Stimulated activated CD4-positive, alpha-beta T cell treated with anti-CD3 and anti-CD28 coated beads, TNF-alpha, amount 100 ng/mL, for 24 hours (primary cell): ENCODE measurements at places on chromosomes 3 and 15.

- no peak for DNase-seq
These were observed 76.9 kb downstream of the RPN1 start for GRCh38 chr3:128573707-128574162.

GRCh38 chr15:88509321-88509720 lies 37.2 kb downstream of the DET1 start:
- no peak for DNase-seq

GRCh38 chr3:52176180-52176752 lies 21.7 kb upstream of the ALAS1 start:
- DNase-seq: no peak

DNA sequence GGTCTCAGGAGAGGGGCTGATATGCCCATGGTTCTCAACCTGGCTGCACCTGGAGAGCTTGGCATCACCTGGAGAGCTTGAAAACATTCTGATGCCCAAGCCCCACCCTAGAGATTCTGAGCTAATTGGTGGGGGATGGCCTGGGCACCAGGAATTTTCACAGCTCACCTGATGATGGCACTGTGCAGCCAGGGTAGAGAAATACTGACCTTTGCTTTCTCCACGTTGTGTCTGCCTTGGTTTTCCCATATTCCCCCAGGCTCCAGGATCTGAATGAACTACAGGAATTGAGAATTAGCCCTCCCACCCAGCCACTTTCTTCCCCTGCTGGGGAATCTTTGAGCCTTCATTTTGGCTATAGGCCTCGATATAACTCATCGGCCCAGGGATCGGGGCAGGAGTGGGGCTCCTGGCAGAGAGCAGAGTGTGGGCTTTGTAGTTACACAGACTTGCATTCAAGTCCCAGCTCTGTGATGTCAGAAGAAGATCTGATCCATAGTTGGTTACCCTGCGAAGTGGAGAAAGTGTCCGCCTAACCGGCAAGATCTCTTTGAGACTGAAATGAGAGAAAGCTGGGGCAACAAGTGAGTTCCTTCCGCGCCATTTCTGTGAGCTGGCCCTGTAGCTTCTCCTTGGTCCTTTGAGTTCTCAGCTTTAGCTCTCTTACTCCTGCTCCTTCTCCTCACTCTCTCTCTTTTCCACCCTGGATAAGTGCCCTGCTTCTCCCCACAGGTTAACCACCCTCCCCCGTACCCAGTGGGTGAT lies 33.1 kb upstream of the UBE2Q2 start:
- no peak for DNase-seq

- DNase-seq: no peak
These were observed 492.6 kb downstream of the GABRG3 start for GRCh38 chr15:27463525-27464088.

DNA sequence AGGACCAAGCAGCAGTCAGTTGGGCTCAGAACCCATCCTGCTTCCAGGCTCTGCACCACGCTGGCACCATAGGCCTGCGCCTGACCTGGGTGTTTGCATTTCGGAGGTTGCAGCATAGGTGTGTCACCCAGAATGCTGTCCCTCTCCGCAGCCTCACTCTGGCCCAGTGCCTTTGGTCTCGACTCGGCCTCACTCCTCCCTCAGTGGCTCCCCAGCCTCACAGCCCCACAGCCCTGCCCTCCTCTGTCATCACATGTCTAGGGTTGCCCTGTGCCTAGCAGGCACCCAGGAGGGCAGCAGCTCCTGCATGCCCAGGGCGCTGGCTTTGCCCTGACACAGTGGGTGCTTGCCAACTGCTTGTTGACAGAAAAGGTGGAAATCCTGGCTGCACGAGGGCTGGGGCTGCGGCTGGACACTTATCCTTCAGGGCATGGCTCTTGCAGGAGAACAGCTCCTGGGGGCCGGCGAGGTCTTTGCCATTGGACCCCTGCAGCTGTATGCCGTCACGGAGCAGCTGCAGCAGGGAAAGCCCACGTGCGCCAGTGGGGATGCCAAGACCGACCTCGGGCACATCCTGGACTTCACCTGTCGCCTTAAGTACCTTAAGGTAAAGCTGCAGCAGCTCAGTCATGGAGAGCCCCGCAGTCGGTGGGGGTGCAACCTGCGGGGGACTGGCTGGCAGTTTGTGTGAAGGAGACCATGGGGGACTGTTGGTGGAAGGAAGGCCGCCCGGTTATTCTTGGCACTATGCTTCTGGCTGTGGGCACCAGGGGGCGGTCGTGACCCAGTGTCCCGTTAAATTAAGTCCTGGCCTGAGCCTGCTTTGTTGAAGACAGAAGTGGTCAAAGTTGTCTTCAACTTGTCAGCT lies 16.2 kb downstream of the NISCH start:
- peak; percentile 33 for DNase-seq
